ENCODE measurements at places on chromosomes 2 and 18. TPM values are rescaled to one million over a fixed set of nuclear protein-coding genes. Genes with fewer than 3 reads are reported as not detected.

Gene COQ10B
- 51.4 TPM for total RNA-seq

Gene TUBB8B
- not detected for total RNA-seq

Gene IL1RL1
- total RNA-seq = 0.19 TPM

GRCh38 chr2:67576226-67576625 is 179.1 kb downstream of the ETAA1 start:
- DNase-seq = no peak

DNA sequence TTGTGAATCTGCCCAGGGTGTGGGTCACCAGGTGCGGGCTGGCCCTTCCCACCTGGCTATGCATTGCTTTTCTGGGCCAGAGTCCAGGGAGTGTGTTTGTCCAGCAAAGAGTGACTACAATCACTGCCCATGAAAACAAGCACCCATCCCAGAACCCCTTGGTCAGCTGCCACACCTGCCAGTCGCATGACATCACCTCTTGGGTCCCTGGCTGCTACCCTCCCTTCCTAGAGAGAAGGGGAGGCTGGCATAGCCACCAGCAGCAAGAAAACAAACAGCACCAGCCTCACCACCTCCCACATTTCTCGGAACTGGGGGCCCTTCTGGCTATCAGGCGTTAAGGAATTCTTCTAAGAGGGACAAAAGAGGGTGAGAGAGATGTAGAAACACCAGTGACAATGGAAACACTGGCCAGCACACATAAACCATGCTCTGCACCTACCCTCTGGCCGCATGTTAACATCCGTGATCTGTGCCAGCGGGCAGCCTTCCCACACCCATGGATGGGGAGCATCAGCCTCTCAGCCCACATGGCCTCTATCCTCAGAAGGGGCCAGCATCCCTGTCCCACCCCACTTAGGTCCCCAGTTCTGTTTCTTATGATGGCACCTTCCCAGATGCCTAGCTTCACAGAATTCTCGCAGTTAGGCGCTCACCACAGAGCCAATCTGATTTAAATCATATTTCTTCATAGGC is 109.7 kb upstream of the GLI2 start:
- DNase-seq = no peak

- DNase-seq = no peak
Observed at GRCh38 chr2:200257570-200257969, 48.9 kb upstream of the SPATS2L start.
